Tracheal epithelial cell (primary cell): ENCODE measurements at places on chromosomes 7 and 10. TPM values are rescaled to one million over a fixed set of nuclear protein-coding genes. Genes with fewer than 3 reads are reported as not detected.

Gene SLC39A12
- total RNA-seq: not detected in 2 replicates

Gene KLF14
- total RNA-seq: not detected in 2 replicates

Gene MYL10
- not detected in 2 replicates for total RNA-seq

Gene HERPUD2
- 25.1 and 35.6 TPM in 2 replicates for total RNA-seq

Gene EFCAB10
- 0.48 and 0.64 TPM in 2 replicates for total RNA-seq

Gene PTCD1
- total RNA-seq: 8.0 and 13.4 TPM in 2 replicates

Gene TFAM
- total RNA-seq: 29.6 and 34.0 TPM in 2 replicates

Gene TMEM178B
- total RNA-seq: 0.21 and 4.8 TPM in 2 replicates

Gene SRRM3
- 0.21 and 0.24 TPM in 2 replicates for total RNA-seq

Gene MMP21
- total RNA-seq: not detected in 2 replicates

Gene RAPGEF5
- 7.5 and 19.8 TPM in 2 replicates for total RNA-seq

Gene CCDC3
- total RNA-seq: 0.96 and 1.7 TPM in 2 replicates

Gene ADARB2
- total RNA-seq: under 0.01 TPM in 2 replicates

Gene RNF148
- total RNA-seq: not detected in 2 replicates

Gene LGI1
- not detected in 2 replicates for total RNA-seq

Gene CASD1
- 8.9 and 9.6 TPM in 2 replicates for total RNA-seq

Gene UCN3
- total RNA-seq: not detected in 2 replicates

Gene NEURL1
- 0.24 and 0.85 TPM in 2 replicates for total RNA-seq

Gene CCL26
- total RNA-seq: not detected in 2 replicates

Gene EPHB6
- under 0.01 and 0.72 TPM in 2 replicates for total RNA-seq

Gene NPFFR1
- total RNA-seq: not detected in 2 replicates

Gene PLXNA4
- total RNA-seq: under 0.01 TPM in 1 of 2 replicates, not detected in the other

Gene EPDR1
- total RNA-seq: 16.4 and 20.0 TPM in 2 replicates

Gene CDHR3
- total RNA-seq: 0.48 and 3.2 TPM in 2 replicates

Gene GPER1
- total RNA-seq: 0.21 and 0.48 TPM in 2 replicates

Gene ZNF853
- 0.85 and 2.2 TPM in 2 replicates for total RNA-seq

Gene MORN4
- 2.2 and 6.0 TPM in 2 replicates for total RNA-seq

Gene TRIM73
- total RNA-seq: 0.24 and 1.3 TPM in 2 replicates

Gene DOCK1
- total RNA-seq: 132 and 195 TPM in 2 replicates

Gene GPC2
- total RNA-seq: 2.2 and 3.0 TPM in 2 replicates

Gene PNLIPRP2
- not detected in 2 replicates for total RNA-seq

Gene HOXA7
- total RNA-seq: 0.96 TPM in 1 of 2 replicates, not detected in the other

Gene FFAR4
- not detected in 2 replicates for total RNA-seq

Gene ACADSB
- total RNA-seq: 1.9 and 3.2 TPM in 2 replicates

Gene GPR26
- not detected in 2 replicates for total RNA-seq

Gene MYPN
- total RNA-seq: under 0.01 TPM in 1 of 2 replicates, not detected in the other

Gene FAM13C
- under 0.01 and 0.24 TPM in 2 replicates for total RNA-seq

Gene LIPN
- not detected in 2 replicates for total RNA-seq

Gene GATA3
- under 0.01 TPM in 2 replicates for total RNA-seq

Gene EPHA1
- 40.7 and 52.5 TPM in 2 replicates for total RNA-seq

Gene ANKRD2
- 1.3 and 9.9 TPM in 2 replicates for total RNA-seq

Gene IDI2
- total RNA-seq: not detected in 2 replicates

Gene KCND2
- under 0.01 TPM in 1 of 2 replicates, not detected in the other for total RNA-seq

Gene ING3
- 7.0 and 8.0 TPM in 2 replicates for total RNA-seq

Gene ANKMY2
- 6.2 and 8.0 TPM in 2 replicates for total RNA-seq

Gene CYP26C1
- 0.24 TPM in 1 of 2 replicates, not detected in the other for total RNA-seq

Gene TUBB8
- not detected in 2 replicates for total RNA-seq

Gene SLC18A2
- under 0.01 TPM in 1 of 2 replicates, not detected in the other for total RNA-seq

Gene PKD2L1
- not detected in 2 replicates for total RNA-seq

Gene PCDH15
- not detected in 2 replicates for total RNA-seq

Gene SFTPD
- total RNA-seq: under 0.01 and 1.3 TPM in 2 replicates

Gene ABCC2
- 0.21 and 0.96 TPM in 2 replicates for total RNA-seq

Gene ATXN7L1
- total RNA-seq: 1.5 and 1.9 TPM in 2 replicates
